ENCODE measurements at places on chromosomes 1 and 21.

GRCh38 chr1:1185101-1185765 is 11.6 kb downstream of the TTLL10 start:
- no peak for DNase-seq

GRCh38 chr1:179352236-179352635 is 13.5 kb upstream of the AXDND1 start:
- no peak for DNase-seq

DNA sequence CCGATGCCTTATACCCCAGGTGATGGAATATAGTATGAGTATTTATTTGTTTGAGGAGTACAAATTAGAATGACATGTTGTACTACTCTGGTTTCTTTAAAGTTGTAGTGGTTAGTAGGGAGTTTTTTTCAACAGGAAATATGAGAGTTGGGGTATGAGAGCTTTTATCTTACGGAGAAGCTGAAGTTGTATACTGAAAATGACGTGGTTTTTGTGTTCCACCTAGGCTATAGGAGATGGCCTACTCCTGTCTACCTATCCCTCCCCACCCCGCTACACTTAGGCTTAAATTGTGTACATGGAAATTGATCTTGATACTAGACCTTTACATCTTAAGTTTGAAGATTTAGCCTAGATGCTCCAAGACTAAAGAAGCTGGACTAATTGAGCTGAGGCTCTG is 6.8 kb upstream of the HAX1 start:
- DNase-seq: no peak

- DNase-seq: peak; percentile 74
These were observed 110.2 kb upstream of the FGGY start for GRCh38 chr1:59186656-59187055.

DNA sequence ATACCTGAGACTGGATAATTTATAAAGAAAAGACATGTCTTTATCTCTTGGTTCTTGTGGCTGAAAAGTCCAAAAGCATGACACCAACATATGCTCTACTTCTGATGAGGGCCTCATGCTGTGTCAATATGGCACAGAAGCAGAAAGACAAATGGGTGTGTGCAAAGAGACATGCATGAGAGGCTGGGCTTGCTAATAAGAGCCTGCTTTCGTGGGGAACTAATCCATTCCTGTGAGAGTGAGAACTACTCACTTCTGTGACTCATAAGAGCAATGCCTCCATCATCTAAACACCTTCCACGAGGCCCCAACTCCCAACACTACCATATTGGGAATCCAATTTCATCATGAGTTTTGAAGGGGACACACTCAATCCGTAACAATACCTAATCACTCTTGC is 340.0 kb upstream of the DUSP10 start:
- DNase-seq: no peak

GRCh38 chr1:27872802-27873551 is 633 bp downstream of the THEMIS2 start:
- peak; percentile 16 for DNase-seq

DNA sequence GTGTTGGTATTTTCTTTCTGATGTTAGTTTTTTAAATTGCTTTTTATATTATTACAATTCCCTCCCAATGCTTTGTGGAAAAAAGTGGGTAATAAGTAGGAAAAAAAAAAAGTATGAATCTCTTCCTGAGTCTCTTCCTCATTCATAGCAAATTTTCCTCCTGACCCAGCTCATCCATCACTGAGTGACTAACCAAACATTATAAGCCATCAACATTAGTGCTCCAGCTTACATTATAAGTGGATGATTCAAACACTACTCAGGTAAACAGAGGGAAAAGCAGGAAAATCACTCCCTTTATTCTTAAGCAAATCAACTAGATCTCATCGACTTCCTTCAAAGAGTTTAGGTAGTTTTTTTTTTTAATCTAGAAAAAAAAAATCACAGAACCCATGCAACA is 15.4 kb upstream of the SAMD13 start:
- no peak for DNase-seq

- DNase-seq: no peak
These were observed 379.8 kb downstream of the PTPRC start for GRCh38 chr1:199018471-199019135.

GRCh38 chr1:919271-919872 is 4.4 kb upstream of the SAMD11 start:
- DNase-seq: no peak

DNA sequence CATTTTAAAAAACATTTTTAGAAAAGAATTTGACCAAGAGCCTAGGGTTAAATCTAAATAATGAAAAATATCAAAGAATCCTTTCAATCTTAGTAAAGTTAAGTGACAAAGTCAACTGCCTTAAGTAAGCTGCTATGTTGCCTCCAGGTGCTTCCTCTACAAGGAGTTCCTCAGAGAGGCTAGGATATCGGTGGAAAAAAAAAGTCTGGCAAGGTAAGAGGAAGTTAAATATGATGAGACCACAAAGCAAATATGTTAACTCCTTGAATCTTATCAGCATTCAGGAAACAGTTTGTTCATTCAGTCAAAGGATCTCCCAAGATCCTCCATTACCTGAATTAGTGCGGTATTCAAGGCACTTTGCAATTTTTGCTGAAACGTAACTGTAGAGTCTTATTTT is 563.5 kb downstream of the PTPRC start:
- no peak for DNase-seq

- DNase-seq: no peak
These were observed 29.1 kb upstream of the PARP1 start for GRCh38 chr1:226436855-226437491.
